ENCODE measurements at places on chromosomes 12 and 14.

- peak overlapping the region; percentile 77 for H3K4me3 ChIP-seq
- peak; percentile 50 for DNase-seq
- H3K27me3 ChIP-seq, result no peaks in the 10 kb centered on the region
These were observed 404.4 kb downstream of the FLRT2 start for GRCh38 chr14:85934123-85934885.

GRCh38 chr12:124852911-124853427, 10.7 kb downstream of the SCARB1 start:
- no peaks in the 10 kb centered on the region for H3K4me1 ChIP-seq
- no peak overlapping the region for H3K27ac ChIP-seq
- no peaks in the 10 kb centered on the region for H3K36me3 ChIP-seq
- DNase-seq, result no peak
- no peak overlapping the region for H3K4me3 ChIP-seq

DNA sequence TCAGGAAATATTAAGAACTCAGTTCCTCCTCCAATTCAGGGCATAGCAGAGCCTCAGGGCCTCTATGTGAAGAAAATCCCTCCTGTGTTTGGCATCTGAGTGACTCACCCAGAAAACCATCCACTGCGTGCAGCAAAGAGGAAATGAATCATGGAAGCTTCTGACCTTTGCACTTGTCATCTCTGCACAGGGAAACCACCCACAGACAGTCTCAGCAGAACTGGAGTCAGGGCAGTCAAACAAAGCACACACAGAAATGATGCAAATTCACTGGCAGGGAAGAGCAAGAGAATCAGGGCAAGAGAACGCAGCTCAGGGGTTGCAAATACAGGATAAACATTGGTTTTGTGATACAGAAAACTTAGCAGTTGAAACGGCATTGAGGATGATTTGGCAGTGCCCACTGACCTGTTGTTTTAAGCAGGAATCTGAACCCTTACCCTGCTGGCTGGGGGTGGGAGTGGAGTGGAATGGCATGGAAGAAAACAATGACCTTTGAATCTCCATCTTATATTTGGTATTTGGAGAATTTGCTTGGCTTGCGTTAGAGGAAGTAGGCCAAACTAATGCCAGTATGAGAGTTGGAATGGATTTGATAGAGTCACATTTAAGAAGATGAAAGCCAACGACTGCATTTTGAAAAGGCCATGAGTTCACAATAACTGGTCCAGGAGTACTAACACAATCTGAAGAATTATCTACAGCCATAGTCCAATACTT, 53.5 kb downstream of the PHLDA1 start:
- no peak overlapping the region for H3K4me3 ChIP-seq
- peak overlapping the region; percentile 81 for H3K27ac ChIP-seq
- peak; percentile 71 for DNase-seq

- no peak overlapping the region for H3K4me3 ChIP-seq
- H3K27me3 ChIP-seq, result no peaks in the 10 kb centered on the region
- H3K36me3 ChIP-seq, result no peaks in the 10 kb centered on the region
- no peak for DNase-seq
- H3K27ac ChIP-seq, result no peak overlapping the region
These were observed 497.9 kb downstream of the EGLN3 start for GRCh38 chr14:33452995-33453394.

GRCh38 chr14:28142400-28143015, 624.1 kb upstream of the FOXG1 start:
- DNase-seq, result no peak
- H3K36me3 ChIP-seq, result no peaks in the 10 kb centered on the region
- no peak overlapping the region for H3K27ac ChIP-seq

DNA sequence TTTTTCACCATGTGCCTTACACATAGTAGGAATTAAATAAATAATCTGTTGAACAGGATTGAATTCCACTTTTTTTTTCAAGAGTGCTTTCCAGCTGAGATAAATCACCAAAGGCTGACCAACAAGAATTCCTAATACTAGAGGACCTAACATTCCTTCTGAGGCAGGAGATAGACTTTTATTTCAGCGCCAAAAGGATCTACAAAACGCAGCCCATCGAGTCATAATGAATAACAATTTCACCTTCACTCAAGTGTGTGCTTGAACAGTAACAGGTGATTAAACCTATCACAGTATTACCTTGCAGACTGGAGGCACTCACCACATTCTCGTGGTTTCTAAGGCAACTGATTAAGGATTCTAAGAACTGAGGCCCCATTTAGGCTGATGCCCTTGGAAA, 224.3 kb upstream of the ATP2B1 start:
- H3K4me3 ChIP-seq, result no peak overlapping the region
- no peak overlapping the region for H3K27ac ChIP-seq
- no peaks in the 10 kb centered on the region for H3K27me3 ChIP-seq
- H3K36me3 ChIP-seq, result no peaks in the 10 kb centered on the region
- no peaks in the 10 kb centered on the region for H3K4me1 ChIP-seq

DNA sequence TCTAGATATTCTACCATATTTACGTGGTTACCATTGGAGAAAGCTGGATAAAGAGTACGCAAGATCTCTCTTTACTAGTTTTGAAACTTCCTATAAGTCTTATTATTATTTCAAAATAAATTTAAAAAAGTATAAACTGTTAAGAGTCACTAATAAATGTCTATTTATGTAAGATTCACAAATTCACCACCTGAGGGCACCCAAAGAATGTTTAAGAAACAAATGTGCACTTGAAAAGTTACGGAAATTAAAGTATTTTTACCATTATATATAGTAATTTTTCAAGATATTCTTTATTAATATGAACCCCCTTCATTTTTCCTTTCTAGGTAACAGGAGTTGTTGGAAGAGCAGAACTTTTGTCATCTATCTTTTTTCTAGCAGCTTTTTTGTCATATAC, 11.9 kb downstream of the TMTC3 start:
- H3K4me1 ChIP-seq, result no peaks in the 10 kb centered on the region
- DNase-seq, result no peak
- peaks cover 7% of the 10 kb centered on the region for H3K36me3 ChIP-seq
- H3K27ac ChIP-seq, result no peak overlapping the region

- H3K4me1 ChIP-seq, result no peaks in the 10 kb centered on the region
- no peak for DNase-seq
- no peaks in the 10 kb centered on the region for H3K36me3 ChIP-seq
- H3K27ac ChIP-seq, result no peak overlapping the region
- H3K27me3 ChIP-seq, result no peaks in the 10 kb centered on the region
- no peak overlapping the region for H3K4me3 ChIP-seq
These were observed 140.9 kb downstream of the NUBPL start for GRCh38 chr14:31702130-31702529.

DNA sequence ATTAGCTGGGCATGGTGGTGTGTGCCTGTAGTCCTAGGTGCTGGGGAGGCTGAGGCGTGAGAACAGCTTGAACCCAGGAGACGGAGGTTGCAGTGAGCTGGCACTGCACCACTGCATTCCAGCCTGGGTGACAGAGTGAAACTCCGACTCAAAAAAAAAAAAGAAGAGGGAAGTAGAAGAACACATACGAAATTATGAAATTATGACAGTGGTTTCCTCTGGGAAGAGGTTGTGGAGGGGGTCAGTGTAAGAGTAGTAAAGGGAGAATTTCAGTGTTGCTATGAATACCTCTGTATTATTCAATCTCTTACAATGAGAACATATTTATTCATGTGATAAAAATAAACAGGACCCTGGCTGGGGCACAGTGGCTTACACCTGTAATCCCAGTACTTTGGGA, 24.7 kb upstream of the CSRNP2 start:
- H3K27me3 ChIP-seq, result no peaks in the 10 kb centered on the region
- peaks cover 55% of the 10 kb centered on the region for H3K36me3 ChIP-seq
- no peak for DNase-seq
- H3K4me3 ChIP-seq, result no peak overlapping the region
- no peak overlapping the region for H3K27ac ChIP-seq
- no peaks in the 10 kb centered on the region for H3K4me1 ChIP-seq

GRCh38 chr14:69931960-69932359, 52.7 kb downstream of the SMOC1 start:
- no peak overlapping the region for H3K4me3 ChIP-seq
- H3K27ac ChIP-seq, result no peak overlapping the region
- DNase-seq, result no peak
- H3K27me3 ChIP-seq, result no peaks in the 10 kb centered on the region

DNA sequence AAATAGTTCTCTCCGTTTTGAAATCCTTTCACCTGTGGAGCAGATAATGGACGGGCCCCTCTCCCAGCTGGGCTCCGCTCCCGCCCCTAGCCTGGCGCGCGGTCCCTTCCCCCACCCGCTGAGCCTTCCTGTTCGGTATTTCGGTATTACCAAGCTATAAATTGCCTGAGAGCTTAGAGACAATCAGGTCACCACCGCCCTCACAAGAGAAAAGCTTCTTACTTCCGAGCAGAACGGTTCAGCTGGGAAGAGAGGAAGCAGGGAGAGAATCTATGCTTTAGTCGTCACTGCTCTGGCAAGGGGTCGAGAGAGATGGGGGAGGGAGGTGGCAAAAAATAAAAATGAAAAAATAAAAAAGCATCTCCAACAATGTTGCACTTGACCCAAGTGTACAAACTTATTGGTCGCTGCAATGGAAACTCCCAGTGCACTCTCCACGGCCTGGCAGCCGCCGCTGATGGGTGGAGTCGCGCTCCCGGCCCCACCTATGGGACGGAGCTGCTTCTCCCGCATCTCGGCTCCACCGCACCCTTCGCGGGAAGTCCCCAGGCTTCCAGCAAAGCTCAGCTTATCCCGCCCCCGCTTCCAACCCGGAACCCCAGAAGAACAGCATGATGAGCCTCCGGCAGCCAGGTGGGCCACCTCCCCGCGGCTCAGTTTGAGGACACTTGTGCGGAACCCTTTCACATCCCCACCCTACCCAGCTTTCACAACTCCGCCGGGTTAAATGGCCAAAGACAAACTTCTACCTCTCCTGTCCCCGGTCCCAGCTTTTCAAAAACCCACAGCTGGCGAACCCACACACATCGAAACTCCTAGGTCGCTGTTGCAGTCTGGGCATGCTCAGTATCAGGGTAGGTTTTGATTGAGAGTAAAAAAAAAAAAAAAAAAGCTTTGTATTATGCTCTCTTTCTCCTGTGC, 832 bp upstream of the SYT1 start:
- H3K27me3 ChIP-seq, result no peaks in the 10 kb centered on the region
- H3K4me1 ChIP-seq, result no peaks in the 10 kb centered on the region
- H3K36me3 ChIP-seq, result no peaks in the 10 kb centered on the region

GRCh38 chr12:94602024-94602423, 48.3 kb downstream of the TMCC3 start:
- H3K36me3 ChIP-seq, result no peaks in the 10 kb centered on the region
- H3K4me3 ChIP-seq, result no peak overlapping the region
- H3K27ac ChIP-seq, result no peak overlapping the region
- no peak for DNase-seq

DNA sequence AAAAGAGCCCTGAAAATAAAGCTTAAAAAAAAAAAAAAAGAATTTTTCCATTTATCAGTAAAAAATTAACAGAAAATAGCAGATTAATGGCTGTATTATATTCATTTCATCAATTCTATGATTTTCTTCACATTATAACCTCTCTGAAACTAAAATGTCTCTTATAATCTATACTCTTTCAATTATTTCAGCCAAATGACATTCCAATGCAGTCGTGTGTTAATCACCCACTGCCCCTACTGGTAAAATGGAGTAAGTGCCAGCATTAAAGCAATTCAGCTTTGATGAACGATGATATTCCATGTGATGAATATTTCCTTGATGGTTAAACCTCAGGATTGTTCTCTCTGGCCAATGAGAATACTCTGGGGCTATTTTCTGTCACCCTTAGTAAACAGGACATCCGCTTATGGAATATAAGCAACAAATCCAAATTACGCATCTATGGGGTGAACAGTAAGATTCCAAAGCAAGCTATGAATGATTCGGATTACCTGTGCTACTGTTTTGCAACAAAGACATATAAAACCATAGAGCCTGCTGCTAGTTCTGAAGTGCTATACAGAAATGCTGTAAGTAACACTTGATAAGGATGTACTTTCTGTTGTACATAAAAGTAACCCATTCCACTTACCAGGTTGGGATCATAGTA, 20.3 kb upstream of the SYCP3 start:
- no peak overlapping the region for H3K4me3 ChIP-seq
- peaks cover 21% of the 10 kb centered on the region for H3K36me3 ChIP-seq
- no peaks in the 10 kb centered on the region for H3K27me3 ChIP-seq
- H3K4me1 ChIP-seq, result no peaks in the 10 kb centered on the region
- H3K27ac ChIP-seq, result no peak overlapping the region
- no peak for DNase-seq

DNA sequence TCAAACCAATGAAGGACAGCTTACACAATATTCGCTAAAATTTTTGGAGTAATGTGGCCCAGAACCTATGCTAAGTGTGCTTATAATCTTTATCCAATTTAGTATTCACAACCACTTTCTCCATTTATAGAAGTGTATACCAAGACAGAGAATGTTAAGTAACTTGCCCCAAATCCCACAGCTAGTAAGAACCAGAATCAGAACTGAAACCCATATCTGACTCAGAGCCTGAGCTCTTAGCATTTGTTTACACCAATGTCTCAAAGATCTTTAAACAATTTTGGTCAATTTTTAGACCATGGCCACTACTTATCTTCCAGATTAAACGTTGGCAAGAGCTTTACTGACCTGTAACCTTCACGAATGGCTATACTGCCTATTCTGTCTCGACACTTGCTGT, 53.0 kb downstream of the PAPLN start:
- no peak overlapping the region for H3K27ac ChIP-seq
- no peaks in the 10 kb centered on the region for H3K4me1 ChIP-seq
- peaks cover 27% of the 10 kb centered on the region for H3K36me3 ChIP-seq

Data from effector memory CD4-positive, alpha-beta T cell (primary cell).